NB4 (cell line): ENCODE measurements at places on chromosomes 5 and 9.
A peak's percentile ranks its signal among the peaks of the same experiment; 100 is the strongest.

GRCh38 chr9:90795871-90796317, 5.7 kb upstream of the SYK start:
- peak; percentile 84 for DNase-seq

GRCh38 chr5:84181093-84181492, 203.6 kb downstream of the EDIL3 start:
- peak; percentile 1 for DNase-seq

- peak; percentile 13 for DNase-seq
These were observed 72.3 kb downstream of the NIPSNAP3B start for GRCh38 chr9:104836235-104836634.

DNA sequence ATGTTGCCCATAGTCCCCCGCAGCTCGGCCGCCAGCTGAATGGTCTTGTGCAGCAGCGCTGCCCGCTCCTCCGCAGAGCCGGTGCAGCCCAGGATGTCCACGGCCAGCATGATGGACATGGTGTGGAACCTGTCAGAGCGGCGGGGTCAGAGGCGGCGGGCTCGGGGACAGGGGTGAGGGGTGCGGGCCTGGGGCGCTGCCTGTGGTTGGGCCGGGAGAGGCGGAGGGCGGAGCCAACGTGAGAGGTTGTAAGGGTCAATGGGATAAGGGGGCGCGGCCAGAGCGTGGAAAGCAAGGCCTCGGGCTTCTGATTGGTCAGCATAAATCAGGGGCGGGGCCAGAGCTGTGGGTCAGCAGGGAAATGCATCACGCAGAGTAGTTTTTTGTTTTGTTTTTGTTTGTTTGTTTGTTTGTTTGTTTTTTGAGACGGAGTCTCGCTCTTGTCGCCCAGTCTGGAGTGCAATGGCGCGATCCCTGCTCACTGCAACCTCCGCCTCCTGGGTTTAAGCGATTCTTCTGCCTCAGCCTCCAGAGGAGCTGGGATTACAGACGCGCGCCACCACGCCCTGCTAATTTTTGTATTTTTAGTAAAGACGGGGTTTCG, 6.8 kb upstream of the TOR2A start:
- no peak for DNase-seq

DNA sequence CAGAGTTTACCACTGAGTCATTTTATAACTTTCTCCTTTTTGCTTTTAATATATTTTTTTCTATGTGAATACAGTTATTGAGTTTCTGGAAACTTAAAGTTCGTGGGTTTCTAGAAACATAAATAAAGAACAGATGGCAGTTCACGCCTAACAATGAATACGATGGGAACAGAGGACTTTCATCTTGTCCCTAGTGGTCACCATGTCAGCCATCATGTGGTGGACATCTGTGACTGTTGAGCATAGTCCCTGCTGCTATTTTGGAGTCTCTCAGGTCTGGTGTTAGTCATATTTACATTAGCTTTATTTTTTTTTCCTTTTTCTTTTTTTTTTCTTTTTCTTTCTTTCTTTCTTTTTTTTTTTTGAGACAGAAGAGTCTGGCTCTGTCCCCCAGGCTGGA, 85.3 kb downstream of the XRCC4 start:
- no peak for DNase-seq

DNA sequence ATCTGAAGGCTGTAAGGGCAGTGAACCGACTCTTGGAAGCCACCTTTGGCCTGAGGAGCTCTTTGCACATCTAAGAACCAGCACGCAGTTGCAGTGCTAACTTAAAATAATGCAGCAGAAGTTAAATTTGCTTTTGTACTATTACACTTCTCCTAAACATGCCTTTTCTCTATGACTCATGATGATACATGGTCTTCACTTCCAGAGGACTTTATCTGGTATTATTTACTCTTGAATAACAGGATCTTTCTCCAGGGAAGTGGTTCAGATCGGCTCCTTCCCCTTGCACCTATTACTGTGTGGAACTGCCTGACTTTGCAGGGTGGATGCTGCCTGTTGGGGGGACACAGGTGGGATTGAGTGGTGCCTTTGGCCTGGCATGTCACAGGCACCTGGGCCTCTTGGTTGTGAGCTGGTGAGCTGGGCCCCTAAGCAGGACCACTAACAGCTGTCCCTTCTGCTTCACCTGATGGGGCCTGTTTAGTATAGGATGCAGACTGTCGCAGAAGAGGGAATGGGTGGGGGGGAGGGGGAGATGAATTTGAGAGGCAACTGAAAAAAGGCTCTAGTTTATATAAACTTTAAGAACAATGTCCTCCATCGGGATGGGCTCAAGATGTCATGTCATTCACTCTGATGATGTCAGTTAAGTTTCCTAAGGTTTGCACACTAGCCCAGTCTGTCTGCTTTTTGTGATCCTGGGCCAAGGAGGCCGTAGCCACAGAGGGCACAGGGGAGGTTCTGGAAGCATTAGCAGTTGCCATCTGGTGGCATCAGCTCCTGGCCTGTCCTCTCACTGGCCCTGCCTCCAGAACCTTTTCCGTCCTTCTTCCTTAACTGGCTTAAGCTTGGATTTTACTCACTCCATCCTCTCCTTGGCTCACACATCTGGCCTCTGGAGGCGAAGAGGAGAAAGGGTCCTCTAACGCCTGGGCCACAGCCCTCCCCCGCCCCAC, 33.9 kb upstream of the GABBR2 start:
- DNase-seq: no peak

- DNase-seq: no peak
These were observed 115.9 kb downstream of the FEM1C start for GRCh38 chr5:115428676-115429075.

DNA sequence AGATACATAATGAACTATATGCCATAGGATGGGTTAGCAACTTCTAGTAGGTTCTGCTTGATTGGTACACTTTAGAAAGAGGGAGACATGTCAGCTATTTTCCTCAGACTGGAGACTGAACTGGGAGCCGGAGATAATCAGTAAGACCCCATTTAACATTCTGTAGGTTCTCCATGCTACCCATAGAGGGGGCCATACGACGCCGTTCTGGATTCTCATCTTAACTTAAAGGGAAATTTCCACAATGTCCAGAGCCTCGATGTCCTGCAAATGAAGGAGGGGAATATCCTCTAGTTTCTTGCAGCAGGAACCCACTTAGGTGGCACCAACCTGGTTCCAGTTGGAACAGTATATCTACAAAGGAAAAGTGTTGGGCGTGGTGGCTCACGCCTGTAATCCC, 22.3 kb upstream of the NPM1 start:
- peak; percentile 53 for DNase-seq
